Posterior vena cava (tissue), 2 donors: ENCODE measurements at places on chromosomes 7 and 10.

- no peak for DNase-seq
Measured at GRCh38 chr10:127934383-127934782, 27.5 kb downstream of the PTPRE start.

DNA sequence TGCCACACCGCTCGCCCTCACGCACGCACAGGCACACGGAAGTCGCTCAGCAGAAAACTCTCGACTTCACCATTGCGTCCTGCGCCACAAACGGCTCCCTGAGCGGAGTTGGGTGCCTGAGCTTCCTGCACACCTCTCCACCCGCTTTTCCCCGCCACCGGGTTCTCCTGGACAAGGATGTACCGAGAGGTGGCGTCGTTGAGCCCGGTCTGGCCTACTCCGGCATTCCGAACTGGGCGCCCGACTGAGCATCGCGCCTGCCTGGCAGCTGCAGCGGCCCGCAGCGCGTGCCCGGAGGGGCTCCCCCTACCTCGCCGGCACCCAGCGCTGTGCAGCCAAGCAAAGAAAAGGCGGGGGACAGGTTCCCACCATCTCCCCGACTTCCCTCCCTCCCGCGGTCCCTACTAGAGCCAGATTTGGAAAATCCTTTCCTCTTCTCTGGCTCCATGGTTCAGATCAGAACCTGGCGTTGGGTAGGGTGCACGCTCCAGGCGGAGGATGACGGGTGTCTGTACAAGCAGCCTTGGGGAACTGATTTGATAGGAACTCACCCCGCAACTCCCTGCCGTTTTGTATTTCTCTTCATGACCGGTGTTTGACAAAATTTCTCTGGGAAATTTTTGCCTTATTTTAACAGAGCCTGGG, 1.7 kb downstream of the SORCS3 start:
- peak; percentile 83 for DNase-seq

DNA sequence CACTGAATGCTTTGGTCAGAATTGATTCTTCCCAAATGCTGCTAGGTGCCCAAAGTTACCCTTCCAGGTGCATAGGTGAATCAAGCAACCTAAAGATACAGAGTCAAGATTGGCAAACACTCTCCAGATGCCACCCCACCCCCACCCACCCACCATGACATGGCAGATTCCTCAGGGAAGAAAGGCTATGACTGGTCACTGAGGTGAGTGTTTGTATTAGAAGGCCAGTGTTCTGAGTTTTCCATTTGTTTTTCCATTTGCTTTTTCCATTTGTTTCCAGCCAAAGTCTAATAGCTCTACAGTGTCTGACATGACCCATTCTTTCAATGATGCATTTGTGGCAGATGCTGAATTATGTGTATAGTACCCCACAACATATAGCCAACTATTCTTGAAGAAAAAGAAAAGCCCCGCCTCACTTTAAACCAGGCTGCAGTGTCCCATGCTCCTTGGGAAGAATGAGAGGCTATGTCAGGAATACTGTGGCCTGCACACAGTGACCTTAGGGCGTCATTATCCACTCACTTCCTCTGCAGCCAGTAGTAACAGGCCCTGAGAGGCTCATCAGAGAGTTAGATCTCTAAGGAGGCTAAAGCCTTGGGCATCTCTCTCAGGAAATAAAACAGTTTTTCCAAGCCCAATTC, 16.1 kb upstream of the HIBADH start:
- no peak for DNase-seq

DNA sequence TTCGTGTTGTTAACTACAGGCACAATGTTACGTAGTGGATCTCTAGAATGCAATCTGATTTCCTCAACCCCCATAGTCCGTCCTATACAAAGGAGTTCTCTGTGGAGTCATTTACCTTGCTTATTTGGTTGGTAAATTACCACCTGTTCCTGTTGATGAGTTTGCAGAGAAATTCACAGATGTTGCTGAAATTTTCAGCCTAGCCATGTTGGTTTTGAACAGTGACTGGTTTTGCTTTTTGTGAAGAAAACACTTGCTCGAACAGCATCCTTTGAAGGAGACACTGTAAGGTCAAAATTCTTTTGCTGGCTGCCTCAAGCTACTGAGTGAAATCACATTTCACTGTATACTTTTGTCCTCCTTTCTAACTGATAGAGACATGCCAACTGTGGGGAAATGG, 15.4 kb upstream of the PRKCQ start:
- DNase-seq = no peak

- DNase-seq = no peak
Measured at GRCh38 chr10:46218921-46219320, 67.9 kb upstream of the ANTXRL start.

DNA sequence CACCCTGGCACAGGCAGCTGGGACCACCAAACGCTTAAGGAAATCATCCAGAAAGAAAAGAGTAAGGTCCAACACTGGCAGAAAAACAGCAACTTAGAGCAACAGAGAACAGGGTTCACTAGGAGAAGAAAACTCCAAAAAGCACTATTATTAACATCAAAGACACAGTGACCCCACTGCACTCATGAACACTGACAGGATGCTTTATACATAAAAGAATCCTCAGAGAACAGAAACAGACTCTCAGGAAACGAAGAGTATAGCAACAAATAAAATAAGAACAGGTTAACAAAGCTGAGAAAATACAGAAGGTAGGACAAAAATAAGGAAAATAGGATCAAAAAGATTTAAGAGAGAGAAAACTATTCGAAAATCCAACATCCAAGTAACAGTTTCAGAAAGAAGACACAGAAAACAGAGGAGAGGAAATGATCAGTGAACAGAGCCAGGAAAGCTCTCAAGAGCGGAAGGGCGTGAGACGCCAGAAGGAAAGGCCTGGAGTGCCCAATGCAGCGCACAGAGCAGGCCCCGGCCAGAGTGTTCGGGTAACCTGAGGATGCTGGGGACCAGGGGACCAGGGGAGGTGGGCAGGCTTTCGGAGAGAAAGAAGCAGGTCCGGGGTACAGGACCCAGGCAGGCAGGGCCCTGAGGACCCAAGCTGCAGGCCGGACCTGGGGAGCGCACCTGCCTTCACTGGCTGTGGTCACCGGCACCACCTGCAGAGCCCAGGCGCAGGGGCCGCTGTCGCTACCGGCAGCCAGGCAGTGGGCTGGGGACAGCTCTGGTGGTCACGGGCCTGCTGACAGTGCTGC, 258.2 kb downstream of the MAD1L1 start:
- DNase-seq = peak; percentile 79

DNA sequence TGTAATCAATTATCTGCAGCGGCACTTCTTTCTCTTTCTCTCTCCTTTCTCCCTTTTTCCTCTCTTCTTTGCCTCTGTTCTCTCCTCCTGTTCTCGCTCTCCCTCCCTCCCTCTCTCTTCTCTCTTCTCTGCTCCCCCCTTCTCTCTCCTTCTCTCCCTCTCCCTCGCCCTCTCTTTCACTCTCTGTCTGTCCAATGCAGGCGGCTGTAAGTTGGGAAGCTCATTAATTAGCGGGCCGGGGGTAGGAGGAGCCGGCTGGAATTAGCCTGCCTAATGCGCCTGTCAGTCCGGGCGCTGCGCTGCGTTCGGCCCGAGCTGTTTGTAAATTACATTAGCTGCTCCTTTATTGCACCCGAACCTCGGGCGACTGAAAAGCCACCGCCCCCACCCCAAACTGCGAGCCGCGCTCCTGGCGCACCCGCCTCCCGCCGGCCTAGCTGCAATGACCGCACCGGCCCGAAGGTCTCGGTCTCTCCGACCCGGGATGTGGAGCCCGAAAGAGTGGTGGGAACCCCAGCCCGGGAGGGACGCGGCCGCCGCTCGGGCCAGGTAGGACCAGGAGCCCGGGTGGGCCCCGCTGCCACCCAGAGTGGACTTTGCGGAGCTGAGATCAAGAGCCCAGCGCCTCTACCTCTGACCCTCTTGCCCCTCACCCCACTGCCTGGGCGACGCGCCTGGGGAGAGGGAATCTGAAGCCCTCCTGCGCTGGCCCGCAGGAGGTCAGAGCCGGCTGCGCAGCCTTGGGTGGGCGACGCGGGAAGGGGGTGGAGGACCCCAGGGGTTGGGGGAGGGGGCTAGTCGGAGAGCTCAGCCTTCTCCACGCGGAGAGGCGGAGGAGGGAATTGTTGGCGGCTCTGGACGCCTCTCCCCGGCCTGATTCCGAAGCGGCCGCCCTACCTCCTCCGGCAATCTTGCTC, at the start of gene LBX1:
LBX1 (minus strand) TSS at position 198 of the 917 bp plus-strand sequence. CDS start 648 bp downstream, outside the sequence.
- DNase-seq = no peak

DNA sequence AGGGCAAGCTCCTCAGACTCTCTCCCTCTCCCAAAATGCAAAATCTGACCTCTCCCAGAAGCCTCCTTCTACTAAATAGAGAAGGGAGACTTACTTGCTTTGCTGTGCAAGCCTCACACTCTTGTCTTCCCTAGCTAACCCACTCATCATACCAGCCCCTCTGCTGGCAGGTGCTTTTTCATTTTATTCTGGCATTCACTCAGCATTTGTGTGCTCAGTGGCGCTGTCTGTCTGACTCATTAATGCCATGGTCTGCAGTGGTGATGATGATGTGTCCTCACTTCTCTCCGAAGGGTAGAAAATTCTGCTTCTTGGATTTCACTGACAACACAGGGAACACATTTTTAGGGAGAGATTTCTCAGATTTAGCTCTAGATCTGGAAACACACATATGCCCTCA, 22.0 kb upstream of the BTRC start:
- DNase-seq = no peak

DNA sequence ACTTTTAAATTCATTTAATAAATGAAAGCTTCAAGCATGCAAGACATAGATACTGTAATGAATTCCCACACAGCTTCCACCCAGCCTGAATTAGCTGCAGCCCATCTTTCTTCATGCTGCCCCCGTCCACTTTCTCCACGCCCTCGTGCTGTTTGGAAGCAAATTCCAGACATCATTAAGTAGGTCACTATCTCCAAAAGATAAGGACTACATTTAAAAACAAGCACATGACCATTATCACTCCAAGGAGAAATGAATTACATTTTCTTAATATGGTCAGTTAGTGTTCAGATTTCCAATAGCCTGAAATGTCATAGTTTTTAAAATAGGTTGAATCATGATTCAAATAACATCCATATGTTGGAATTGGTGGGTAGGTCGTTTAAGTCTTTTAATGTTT, 24.3 kb downstream of the LMTK2 start:
- DNase-seq = no peak

DNA sequence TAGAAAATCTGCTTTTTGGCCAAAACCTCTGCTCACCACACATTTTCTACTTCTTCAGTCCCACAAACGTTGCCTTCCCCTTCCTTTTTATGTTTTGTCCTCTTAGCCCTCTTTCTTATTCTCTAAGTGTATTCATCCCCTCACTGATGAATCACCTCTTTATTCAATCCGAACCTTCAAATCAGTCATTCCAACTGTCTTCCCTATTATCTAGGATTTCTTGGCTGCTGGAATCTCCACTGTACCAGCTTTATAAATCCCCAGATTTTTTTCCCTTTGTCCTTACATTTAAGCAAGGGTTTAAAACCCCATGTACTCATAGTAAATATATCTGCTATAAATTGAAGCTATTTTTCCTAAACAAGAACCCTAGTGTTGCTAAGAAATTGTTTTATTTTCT, 176.9 kb downstream of the SEMA3A start:
- DNase-seq = no peak

- DNase-seq = no peak
Measured at GRCh38 chr10:23557777-23558176, 118.9 kb downstream of the OTUD1 start.

DNA sequence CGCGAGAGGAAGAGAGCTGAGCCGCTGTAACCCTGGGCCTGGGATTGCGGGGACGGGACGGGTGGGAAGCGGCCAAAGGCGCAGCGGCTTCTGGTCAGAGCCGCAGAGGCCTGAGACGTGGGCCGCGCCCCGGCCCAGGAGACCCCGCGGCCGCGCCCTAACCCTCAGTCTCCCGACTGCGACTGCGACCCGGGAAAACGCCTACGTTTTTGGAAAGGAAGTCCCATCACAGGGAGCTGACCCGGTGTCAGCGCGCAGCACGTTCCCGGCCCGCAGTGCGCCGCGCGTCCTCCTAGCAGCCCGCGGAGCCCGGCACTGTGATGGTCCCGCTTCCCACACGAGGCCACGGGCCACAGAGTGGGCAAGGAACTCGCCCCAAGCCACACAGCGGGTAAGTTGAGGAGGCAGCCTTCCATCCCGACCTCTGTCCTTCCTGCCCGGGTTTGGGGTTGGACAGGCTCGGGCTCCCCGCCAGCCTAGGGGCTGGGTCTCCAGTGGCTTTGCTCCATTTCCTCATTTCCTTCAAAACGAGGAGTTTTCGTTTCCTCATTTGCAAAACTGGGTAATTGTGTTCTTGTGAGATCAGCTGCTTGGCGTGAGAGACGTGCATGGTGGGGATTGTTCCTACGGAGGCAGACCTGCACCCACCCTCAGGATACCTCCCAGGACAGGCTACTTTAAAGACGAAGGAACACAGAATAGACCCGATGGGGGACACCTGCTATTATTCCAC, 1.2 kb downstream of the GPNMB start:
- DNase-seq = peak; percentile 87

GRCh38 chr7:3234851-3235250, 66.2 kb upstream of the SDK1 start:
- no peak for DNase-seq

DNA sequence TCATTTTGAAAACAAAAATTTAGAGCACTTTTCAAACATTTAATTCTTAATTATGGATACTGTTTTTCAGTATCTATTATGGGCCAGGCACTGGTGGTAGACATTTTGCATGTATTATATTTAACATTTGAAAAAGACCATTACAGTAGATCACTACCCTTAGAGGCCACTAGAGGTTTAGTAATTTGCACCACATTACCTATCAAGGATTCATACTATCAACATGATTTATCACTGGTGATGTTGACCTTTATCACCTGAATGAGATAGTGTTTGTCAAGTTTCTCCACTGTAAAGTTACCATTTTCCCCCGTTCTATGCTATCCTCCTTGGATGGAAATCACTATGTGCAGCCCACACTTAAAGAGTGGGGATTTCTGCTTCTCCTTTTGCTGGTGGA, 4.4 kb upstream of the SNX13 start:
- DNase-seq = no peak

DNA sequence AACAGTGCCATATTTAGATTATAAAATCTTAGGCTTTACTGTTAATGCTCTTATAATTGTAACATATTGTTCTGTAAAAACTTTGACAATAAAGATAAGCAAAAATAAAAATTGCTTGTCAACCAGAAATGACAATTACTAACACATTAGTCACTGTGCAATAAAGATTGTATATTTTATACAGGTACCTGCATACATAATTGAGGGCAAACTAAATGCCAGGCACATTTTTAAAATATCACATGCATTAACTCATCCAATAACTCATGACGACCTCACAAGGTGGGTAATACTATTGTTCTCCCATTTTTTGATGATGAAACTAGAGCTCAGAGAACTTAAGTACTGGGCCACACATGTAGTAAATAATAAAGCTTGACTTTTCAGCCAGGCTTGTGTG, 1020.2 kb upstream of the C7orf33 start:
- DNase-seq = no peak

- no peak for DNase-seq
Measured at GRCh38 chr7:96679886-96680285, 29.8 kb downstream of the SEM1 start.

GRCh38 chr7:414681-415560, 104.7 kb downstream of the PDGFA start:
- DNase-seq = peak; percentile 58

- DNase-seq = no peak
Measured at GRCh38 chr10:43890124-43890523, 241.4 kb upstream of the ZNF32 start.
